ENCODE measurements at places on chromosomes 4 and X. TPM values are rescaled to one million over a fixed set of nuclear protein-coding genes. Genes with fewer than 3 reads are reported as not detected.

GRCh38 chr4:130233377-130234047, 1137.6 kb downstream of the C4orf33 start:
- DNase-seq: peak; percentile 3
- H3K27me3 ChIP-seq: no peaks in the 10 kb centered on the region
- no peaks in the 10 kb centered on the region for H3K36me3 ChIP-seq
- no peak overlapping the region for H3K4me3 ChIP-seq
- H3K4me1 ChIP-seq: no peaks in the 10 kb centered on the region

Gene BTK
- total RNA-seq: 2.7 TPM

Gene UCP1
- not detected for total RNA-seq

GRCh38 chrX:124250835-124251437, 81.5 kb upstream of the TEX13D start:
- no peak overlapping the region for H3K27ac ChIP-seq
- no peaks in the 10 kb centered on the region for H3K27me3 ChIP-seq
- H3K4me3 ChIP-seq: no peak overlapping the region

- no peak overlapping the region for H3K4me3 ChIP-seq
- no peaks in the 10 kb centered on the region for H3K4me1 ChIP-seq
- DNase-seq: no peak
- H3K27ac ChIP-seq: no peak overlapping the region
- peaks cover 7% of the 10 kb centered on the region for H3K27me3 ChIP-seq
These were observed 67.7 kb upstream of the FAM9A start for GRCh38 chrX:8868906-8869305.

All from CD4-positive, CD25-positive, alpha-beta regulatory T cell (primary cell).